ENCODE measurements at places on chromosomes 12 and 14. TPM values are rescaled to one million over a fixed set of nuclear protein-coding genes. Genes with fewer than 3 reads are reported as not detected.

Gene HCAR3
- 0.62 TPM for total RNA-seq

Gene OR4N2
- not detected for total RNA-seq

Gene KRT5
- total RNA-seq, result not detected

Gene GLS2
- 2.6 TPM for total RNA-seq

Gene TAS2R8
- total RNA-seq, result not detected

Gene DENND5B
- 0.93 TPM for total RNA-seq

Gene MUCL1
- total RNA-seq, result not detected

Gene CCDC184
- 0.75 TPM for total RNA-seq

Gene RCOR1
- total RNA-seq, result 25.2 TPM

Gene SIX6
- total RNA-seq, result not detected

Gene SLC7A8
- not detected for total RNA-seq

Gene SLC2A14
- not detected for total RNA-seq

Gene CSRP2
- 0.36 TPM for total RNA-seq

Gene PRPH
- total RNA-seq, result not detected

Gene HHIPL1
- total RNA-seq, result not detected

Gene SLC17A8
- total RNA-seq, result not detected

Gene PLCZ1
- not detected for total RNA-seq

Gene ST8SIA1
- total RNA-seq, result 0.17 TPM

Gene CLEC4E
- total RNA-seq, result not detected

Gene PMCH
- total RNA-seq, result 3.1 TPM

Data from activated T-helper 1 cell treated with anti-CD3 and anti-CD28 coated beads, Interleukin-12 subunit alpha, Interleukin-12 subunit beta, Interleukin-2, Interleukin-4 antibody, amounts not matched to agents 30 ng/mL and 10 ng/mL and 1 ng/mL, durations not matched to agents 14 hours and 24 hours and 36 hours (primary cell).